ENCODE measurements at places on chromosomes 7 and 10.

GRCh38 chr7:116138202-116138801, 72.0 kb upstream of the TES start:
- DNase-seq, result peak; percentile 60

DNA sequence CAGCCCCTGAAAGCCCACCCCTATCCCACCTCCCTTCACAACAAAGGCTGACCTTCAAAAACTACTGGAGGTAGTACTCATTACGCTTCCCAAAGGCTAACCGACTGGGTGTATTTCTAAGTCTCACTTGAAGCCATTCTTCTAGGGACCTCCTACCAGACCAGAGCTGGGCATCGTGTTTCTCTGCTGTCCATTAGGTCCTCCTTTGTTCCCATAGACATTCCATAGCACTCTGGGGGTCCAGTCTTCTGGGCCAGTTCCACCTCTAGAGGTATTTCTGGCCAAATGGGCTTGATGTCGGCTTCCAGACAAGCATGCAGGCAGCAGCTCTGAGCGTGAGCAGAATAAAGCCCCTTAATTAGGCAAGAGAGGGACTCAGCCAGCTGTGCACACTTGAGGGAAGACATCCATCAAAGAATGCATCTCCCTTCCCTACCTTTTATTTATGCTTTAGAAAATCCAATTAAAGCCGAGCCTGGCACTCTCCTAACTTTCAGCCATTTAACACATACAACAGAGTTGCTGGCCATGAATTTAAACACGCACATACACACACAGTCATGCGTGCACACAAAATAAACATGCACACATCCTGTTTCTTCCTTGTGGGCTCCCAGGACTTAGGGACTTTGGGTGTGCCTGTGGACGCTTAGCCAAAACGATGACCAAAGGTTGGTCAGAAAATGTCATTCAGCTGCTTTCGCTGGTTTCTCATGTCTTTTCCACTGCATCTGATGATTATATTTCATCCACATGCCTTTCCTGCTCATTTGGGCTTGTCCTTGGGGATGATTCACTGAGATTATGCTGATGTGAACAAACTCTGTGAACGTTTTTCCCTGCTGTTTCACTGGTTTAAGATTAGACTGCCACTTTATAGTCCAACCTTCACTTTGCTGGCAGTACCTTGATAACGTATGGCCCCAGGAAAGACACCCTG, 362.0 kb upstream of the NFE2L3 start:
- DNase-seq, result no peak

DNA sequence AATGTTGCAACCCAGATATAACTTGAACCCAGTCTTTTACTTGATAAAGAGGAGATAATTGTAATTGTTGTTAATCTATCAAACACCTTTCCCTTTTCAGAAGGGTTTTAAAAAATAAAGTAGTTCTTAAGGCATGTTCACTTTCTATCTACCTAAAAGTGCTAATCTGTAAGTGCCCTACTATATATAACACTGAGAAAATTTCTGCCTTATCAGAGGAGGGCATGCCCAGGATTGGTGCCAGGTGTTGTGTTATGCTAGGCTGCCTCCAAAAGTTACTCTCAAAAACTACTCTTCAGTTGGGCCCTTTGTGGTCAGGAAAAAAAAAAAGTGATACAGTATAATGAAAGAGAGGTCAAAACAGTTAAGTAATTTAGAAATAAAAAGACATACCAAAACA, 36.3 kb downstream of the SMNDC1 start:
- no peak for DNase-seq

DNA sequence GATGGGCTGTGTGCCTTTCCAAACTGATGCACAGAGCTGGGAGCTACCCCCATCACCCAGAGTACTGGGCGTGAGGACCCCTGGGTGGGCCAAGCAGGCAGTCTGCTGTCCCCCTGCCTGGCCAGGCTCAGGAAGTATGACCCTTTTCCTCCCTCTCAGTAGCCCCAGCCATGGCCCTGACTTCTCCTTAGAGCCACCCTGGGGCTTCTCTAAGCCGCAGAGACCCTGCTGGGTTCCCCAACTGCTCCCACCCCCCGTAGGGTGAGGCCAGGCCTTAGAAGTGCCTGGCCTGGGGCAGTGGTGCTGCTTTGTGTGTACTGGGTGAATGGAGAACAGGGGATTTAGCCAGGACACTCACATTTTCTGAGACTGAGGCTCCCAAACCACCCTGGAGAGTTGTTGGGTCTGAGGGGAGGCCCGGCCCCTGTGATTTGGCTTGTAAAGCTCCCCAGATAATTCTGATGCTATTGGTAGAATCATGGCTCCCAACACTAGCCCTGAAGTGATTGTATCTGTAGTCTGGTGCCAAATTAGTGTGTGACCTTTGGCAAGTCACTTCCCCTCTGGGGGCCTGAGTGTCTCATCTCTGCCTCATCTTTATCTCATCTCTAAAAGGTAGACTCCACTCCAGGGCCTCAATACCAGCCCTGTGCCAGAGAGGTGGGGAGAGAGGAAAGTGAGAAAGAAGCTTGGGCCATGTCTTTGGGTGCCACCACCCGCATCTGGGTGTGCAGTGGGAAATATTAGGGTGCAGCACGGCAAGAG, 99.7 kb upstream of the PPIF start:
- no peak for DNase-seq

GRCh38 chr10:103605359-103606096, 112.0 kb downstream of the NEURL1 start:
- DNase-seq, result peak; percentile 27

DNA sequence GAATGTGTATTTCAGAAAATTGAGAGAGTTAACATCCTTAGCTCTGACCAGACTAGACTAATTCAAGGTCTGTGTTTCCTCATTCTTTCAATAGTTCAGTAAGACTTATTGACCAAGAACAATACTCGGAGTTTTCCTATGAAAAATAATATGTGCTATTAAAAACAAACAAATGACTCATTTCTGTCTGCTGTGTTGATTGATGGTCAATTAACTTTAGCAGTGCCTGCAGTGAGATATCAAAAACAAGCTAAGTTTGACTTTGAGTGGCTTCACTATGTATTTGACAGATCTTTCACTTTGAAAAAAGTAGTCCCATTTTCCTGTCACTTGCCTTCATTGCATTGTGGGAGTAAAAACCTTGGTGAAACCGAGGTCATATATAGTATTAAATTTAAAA, 91.0 kb downstream of the GNAT3 start:
- no peak for DNase-seq

- no peak for DNase-seq
Measured at GRCh38 chr10:33791272-33791660, 456.8 kb upstream of the NRP1 start.

DNA sequence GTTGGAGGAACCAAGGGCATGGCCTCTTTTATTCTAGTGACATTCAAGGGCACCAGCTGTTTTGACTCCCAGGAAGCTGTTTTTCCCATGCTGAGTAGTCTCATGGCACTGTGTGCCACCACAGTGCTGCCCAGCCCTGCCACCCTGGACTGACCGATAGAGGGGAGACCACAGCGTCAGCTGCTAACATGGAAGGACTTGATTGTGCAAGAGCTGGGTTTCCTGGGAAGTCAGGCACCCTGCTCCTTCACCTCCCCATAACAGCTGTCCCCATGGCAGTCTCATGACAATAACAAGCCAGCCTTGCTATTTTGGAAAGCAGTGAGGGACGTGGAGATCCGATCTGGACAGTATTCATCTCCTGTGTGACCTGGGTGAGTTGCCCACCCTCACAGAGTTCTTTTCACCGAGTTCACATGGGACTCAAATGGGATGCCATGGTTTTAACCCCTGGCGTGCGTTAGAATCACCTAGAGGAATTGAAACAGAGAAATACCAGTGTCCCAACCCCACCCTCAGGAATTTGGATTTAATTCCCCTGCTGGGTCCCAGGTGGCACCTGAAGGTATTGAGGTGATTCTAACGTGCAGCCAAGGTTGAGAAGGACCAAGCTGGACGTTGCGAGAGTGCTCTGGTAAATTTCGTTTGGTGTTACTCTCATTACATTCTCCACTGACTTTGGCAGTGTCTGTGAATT, 174.8 kb downstream of the CELF2 start:
- no peak for DNase-seq

DNA sequence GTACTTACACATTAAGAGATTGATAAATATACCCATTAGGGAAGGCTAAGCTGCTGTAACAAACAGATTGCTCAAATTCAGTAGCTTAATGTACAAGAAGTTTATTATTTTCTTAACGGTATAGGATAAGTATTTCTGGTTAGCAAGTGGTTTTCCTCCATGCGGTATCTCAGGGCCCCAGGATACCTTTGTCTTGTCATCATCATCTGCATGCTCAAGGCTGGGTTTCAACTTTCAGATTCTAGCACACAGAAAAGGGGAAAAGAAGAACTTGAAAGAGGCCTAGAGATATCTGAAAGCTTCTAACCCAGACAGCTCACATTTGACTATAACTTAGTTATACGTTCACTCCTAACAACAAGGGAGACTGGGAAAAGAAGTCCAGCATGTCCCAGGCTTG, 11.8 kb upstream of the GALNT17 start:
- DNase-seq, result no peak

GRCh38 chr7:137958470-137959431, 43.1 kb downstream of the CREB3L2 start:
- DNase-seq, result no peak

DNA sequence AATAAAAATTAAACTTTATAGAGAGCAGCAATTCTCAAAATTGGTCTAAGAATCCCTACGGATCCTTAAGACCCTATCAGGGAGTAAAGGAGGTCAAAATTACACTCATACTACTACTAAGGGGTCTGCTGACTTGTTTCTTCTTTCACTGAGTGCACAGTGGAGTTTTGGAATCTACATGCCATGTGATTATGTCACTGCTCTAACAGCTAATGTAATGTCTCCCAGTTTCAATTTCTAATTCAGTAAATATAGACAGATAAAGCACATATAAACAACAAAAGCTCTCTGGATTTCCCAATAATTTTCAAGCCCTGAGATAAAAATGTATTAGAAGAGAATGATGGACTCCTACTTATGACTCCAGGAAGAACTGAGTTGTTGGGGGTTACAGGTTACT, 74.6 kb downstream of the WAPL start:
- no peak for DNase-seq

DNA sequence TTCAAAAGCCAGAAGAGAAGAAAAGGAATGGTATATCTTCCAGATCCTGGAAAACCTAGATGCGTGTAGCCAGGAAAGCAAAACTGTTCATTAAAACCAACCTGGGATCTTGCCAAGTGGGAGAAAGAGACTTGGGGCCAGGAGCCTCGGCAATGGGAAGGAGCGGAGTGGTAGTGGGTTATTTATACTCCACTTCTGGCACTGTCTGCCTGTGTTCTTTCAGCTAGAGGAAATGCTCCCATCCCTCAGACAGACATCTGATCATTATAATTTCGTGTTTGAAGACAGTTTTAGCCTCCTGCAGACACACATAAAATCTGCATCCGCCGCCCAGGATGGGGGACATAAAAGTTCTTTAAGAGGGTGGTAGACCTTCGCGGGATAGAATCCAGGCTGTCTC, 421.6 kb downstream of the RPS24 start:
- no peak for DNase-seq

DNA sequence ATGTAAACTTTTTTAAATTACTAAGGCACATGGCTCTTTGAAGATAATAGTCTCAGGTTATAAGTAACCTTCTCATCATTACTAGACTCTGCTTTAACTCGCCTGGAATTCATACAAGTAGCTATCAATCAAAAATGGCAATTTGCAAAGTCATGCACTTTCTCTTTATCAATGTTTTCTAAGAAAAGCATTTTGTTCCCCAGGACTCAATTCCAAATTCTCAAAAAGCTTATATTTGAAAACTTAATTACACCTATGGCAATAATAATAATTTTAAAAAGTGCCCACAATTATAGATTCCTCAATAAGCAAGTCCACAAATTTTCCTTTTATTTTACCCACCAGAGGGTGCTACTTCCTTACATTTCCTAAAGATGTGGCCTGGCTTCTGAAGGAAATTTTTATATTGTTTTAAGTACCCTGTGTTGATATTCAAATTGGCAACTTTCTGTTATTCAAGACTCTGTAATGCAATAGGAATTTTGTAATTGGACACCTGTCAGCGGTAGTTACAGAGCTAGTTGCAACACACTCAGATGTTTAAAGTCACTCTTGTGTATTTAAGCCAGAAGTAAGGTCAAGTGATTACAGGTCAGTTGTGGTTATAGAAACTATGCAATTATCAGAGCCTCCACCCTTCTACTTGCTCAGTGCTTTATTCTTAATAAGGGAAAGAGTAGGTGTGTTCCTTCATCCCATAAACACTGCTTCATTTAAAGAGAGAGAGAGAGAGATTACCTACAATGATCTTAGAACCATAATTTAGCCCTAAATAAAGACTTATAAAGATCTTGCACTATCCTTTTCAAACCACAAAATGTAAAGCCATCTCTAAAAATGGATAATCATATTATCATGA, 47.1 kb upstream of the HYAL4 start:
- DNase-seq, result peak; percentile 62

DNA sequence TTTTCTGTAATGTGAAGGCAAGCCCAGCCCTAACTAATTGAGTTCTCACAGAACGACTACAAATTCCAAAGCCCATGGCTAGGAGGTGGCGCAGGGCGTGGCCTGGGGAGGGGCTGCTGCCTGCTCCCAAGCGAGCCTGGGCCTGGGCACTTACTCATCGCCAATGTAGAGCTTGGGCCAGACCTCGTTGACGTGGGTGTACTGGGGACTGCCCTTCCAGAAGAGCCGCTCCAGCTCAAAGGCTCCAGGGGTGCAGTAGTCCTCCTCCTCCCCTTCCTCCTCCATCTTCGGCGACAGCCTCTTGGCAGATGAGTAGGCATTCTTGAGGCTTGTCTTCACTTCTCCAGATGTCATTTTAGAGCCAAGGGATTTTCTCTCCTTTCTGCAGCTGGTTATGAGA, 53.3 kb upstream of the SAMD8 start:
- DNase-seq, result no peak

GRCh38 chr10:122120008-122120744, 131.2 kb downstream of the TACC2 start:
- DNase-seq, result no peak

GRCh38 chr10:117938104-117938503, 108.6 kb downstream of the RAB11FIP2 start:
- no peak for DNase-seq

Data from NCI-H1694 (cell line).